8988T (cell line): ENCODE measurements at places on chromosomes 2 and 18.

DNA sequence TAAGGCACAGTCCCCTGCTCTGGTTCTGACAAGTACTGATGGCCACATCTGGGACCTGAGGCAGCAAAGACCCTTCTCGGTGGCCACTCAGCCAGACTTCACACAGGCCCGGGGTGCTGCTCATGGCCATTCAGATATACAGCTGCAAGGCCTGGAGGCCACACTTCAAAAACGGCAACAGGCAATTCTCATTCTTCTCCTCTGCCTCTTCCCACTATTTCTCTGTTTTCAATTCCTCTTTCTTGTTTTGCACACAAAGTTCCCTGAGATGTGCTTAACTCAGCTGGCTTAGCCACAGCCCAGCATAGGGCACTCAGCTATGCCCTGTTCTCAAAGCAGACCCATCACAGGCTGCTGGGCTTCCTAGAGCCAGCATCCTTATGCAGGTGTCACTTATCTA is 29.9 kb downstream of the PTPN18 start:
- no peak for DNase-seq

DNA sequence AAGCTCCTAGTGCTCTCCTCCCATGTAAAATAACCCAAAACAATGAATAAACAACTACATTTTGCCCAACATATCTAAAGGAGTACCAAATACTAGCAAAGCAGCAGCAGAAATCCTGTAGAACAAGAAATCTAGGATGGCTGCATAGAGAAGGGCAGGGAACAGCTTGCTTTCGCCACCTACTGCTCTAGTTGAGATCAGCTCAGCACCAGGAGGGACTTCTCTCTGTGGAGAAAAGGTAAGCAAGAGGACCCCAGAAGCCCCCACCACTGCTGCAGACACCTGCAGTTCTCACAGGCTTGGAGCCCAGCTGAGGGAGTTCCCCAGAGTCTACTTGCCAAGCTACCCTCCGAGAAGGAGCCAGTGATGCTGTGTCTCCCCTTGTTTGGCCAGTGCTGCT is 243.0 kb upstream of the CHST9 start:
- DNase-seq: no peak

GRCh38 chr2:46294176-46294836 is 2.9 kb upstream of the EPAS1 start:
- DNase-seq: peak; percentile 63

- DNase-seq: no peak
Observed at GRCh38 chr2:31397094-31397493, 17.4 kb downstream of the XDH start.

DNA sequence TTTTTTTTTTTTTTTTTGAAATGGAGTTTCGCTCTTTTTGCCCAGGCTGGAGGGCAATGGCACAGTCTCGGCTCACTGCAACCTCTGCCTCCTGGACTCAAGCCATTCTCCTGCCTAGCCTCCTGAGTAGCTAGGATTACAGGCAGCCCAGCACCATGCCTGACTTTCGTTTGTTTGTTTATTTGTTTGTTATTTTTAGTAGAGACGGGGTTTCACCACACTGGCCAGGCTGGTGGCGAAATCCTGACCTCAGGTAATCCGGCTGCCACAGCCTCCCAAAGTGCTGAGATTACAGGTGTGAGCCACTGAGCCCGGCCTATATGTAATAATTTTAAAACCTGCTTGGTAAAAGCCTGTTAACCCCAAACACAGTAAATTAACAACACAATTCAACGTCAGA is 435.7 kb downstream of the LRRTM4 start:
- DNase-seq: no peak

DNA sequence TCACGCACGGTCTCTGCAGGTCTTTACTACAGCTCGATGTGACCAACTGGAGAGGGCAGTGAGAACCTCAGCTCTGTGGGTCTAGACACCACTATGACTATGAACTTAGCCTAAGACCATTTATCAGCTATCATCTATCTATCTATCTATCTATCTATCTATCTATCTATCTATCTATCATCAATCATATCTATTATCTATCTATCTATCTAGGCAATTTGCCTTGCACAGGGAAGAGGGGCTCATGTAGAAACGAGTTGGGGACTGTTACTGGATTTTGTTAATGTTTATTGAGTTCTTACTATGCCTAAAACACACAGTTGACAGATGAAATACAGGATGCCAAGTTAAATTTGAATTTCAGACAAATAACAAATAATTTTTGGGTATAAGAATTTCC is 41.1 kb upstream of the TLK1 start:
- no peak for DNase-seq
